ENCODE measurements at places on chromosomes 2 and 18. TPM values are rescaled to one million over a fixed set of nuclear protein-coding genes. Genes with fewer than 3 reads are reported as not detected.

KCNIP3 gene
- 1.7 TPM for total RNA-seq

RAX gene
- total RNA-seq, result not detected

NT5C1B gene
- total RNA-seq, result not detected

C1QL2 gene
- total RNA-seq, result not detected

TUBB6 gene
- total RNA-seq, result 22.0 TPM

SERPINB3 gene
- not detected for total RNA-seq

KIF1A gene
- 51.3 TPM for total RNA-seq

STPG4 gene
- not detected for total RNA-seq

DNA sequence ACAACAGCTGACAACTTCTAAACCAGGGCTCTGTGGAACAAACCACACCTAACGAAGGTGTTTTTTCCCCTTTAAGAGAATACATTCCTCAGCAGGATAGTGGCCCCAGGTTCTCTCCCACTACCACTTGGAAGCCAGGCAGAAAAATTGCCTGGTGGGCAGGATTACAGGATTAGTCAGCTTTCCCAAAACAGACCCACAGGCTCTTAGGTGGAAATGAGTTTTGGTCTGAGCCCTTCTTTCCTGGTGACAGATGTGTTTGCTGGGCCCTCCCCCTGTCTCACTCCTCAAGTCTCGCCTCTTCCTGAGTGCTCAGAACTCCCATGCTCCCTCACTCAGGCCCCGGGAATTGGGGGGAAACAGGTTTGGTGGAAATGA is 139.4 kb upstream of the HAAO start:
- H3K4me1 ChIP-seq, result peaks cover 55% of the 10 kb centered on the region
- no peak overlapping the region for H3K4me3 ChIP-seq
- H3K27ac ChIP-seq, result no peak overlapping the region

DNA sequence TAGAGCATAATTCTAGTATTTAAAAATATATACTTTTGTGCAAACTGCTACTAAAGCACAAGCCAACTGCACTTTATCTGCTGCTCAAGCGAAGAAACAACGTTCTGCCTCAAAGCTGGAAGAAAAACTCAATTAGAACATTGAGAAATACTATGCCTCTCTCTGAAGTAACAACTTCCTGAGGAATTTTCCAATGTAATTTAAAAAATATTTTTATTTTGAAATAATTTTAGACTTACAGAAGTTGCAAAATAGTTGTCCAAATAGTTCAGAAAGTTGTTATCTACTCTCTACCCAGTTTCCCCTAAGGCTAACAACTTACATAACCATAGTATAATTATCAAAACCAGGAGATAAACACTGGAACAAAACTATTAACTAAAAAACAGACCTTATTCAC is 12.3 kb upstream of the POLI start:
- no peak overlapping the region for H3K4me3 ChIP-seq
- peaks cover 6% of the 10 kb centered on the region for H3K4me1 ChIP-seq
- no peaks in the 10 kb centered on the region for H3K27me3 ChIP-seq
- H3K27ac ChIP-seq, result no peak overlapping the region
- H3K36me3 ChIP-seq, result no peaks in the 10 kb centered on the region

GRCh38 chr2:102002228-102002627 is 10.5 kb downstream of the IL1R2 start:
- H3K27ac ChIP-seq, result no peak overlapping the region
- no peaks in the 10 kb centered on the region for H3K36me3 ChIP-seq
- H3K27me3 ChIP-seq, result no peaks in the 10 kb centered on the region
- peaks cover 12% of the 10 kb centered on the region for H3K4me1 ChIP-seq

DNA sequence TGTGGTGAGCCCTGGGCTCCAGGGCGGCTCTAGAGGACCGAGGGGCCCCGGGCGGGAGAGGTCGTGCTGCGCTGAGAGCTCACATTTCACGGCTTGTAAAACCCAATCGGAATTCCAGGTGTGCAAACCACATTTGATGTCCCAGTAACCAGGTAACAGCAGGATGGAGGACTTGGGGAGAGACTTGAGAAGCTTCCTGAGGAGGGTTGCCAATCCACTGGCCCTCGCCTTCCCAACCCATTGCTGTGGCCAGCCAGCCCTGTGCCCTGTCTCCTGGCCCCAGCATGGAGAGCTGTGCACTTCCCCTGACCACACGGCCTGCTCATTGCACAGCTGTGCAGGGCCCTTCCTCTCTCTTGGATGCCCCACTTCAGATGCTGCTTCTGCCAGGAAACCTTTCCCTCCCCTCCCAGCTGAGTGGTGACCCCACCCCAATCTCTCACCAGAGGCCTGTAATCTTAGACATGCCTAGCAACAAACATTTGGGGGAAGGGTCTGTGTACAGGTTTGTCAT is 39.6 kb downstream of the ASB1 start:
- H3K4me3 ChIP-seq, result no peak overlapping the region
- H3K27ac ChIP-seq, result no peak overlapping the region
- no peak for DNase-seq
- H3K36me3 ChIP-seq, result no peaks in the 10 kb centered on the region

GRCh38 chr2:207012461-207012860 is 73.1 kb downstream of the CPO start:
- H3K36me3 ChIP-seq, result no peaks in the 10 kb centered on the region
- H3K4me3 ChIP-seq, result no peak overlapping the region
- no peaks in the 10 kb centered on the region for H3K27me3 ChIP-seq
- no peak for DNase-seq

DNA sequence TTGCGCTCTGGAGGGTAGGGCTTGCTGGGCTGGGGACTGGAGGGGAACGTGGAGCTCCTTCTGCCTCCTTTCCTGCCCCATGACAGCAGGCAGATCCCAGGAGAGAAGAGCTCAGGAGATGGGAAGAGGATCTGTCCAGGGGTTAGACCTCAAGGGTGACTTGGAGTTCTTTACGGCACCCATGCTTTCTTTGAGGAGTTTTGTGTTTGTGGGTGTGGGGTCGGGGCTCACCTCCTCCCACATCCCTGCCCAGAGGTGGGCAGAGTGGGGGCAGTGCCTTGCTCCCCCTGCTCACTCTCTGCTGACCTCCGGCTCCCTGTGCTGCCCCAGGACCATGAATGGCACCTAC is 4.3 kb downstream of the GPR35 start:
- H3K36me3 ChIP-seq, result no peaks in the 10 kb centered on the region
- no peak overlapping the region for H3K4me3 ChIP-seq
- no peaks in the 10 kb centered on the region for H3K4me1 ChIP-seq
- no peak overlapping the region for H3K27ac ChIP-seq

- no peaks in the 10 kb centered on the region for H3K27me3 ChIP-seq
- H3K4me3 ChIP-seq, result no peak overlapping the region
- no peak for DNase-seq
- no peak overlapping the region for H3K27ac ChIP-seq
- H3K36me3 ChIP-seq, result no peaks in the 10 kb centered on the region
Observed at GRCh38 chr18:46179306-46179705, 75.1 kb downstream of the HAUS1 start.

- no peaks in the 10 kb centered on the region for H3K27me3 ChIP-seq
- no peaks in the 10 kb centered on the region for H3K36me3 ChIP-seq
- H3K4me1 ChIP-seq, result no peaks in the 10 kb centered on the region
Observed at GRCh38 chr2:189221811-189222467, 42.4 kb upstream of the COL5A2 start.

DNA sequence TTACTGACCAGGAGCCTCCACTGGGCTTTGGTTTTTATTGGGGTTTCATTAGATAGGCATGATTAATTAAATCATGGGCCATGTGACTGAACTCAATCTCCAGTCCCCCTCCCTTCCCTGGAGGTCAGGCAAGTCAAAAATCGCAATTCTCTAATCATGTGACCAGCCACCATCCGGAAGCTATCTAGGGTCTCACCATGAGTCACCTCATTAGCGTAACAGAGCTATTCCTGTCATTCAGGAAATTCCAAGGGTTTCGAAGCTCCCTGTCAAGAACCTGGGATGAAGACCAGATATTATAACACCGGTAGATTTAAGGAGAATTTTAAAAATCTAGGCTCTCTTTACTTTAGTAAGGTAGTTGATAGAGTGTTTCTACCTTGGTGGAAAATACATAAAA is 180.3 kb upstream of the TCF4 start:
- no peak for DNase-seq
- H3K4me3 ChIP-seq, result no peak overlapping the region
- no peak overlapping the region for H3K27ac ChIP-seq
- no peaks in the 10 kb centered on the region for H3K4me1 ChIP-seq
- H3K27me3 ChIP-seq, result no peaks in the 10 kb centered on the region

GRCh38 chr18:13137670-13138419 is 80.7 kb upstream of the LDLRAD4 start:
- no peaks in the 10 kb centered on the region for H3K4me1 ChIP-seq
- peak; percentile 52 for DNase-seq
- peak overlapping the region; percentile 3 for H3K27ac ChIP-seq
- no peaks in the 10 kb centered on the region for H3K36me3 ChIP-seq
- no peak overlapping the region for H3K4me3 ChIP-seq

DNA sequence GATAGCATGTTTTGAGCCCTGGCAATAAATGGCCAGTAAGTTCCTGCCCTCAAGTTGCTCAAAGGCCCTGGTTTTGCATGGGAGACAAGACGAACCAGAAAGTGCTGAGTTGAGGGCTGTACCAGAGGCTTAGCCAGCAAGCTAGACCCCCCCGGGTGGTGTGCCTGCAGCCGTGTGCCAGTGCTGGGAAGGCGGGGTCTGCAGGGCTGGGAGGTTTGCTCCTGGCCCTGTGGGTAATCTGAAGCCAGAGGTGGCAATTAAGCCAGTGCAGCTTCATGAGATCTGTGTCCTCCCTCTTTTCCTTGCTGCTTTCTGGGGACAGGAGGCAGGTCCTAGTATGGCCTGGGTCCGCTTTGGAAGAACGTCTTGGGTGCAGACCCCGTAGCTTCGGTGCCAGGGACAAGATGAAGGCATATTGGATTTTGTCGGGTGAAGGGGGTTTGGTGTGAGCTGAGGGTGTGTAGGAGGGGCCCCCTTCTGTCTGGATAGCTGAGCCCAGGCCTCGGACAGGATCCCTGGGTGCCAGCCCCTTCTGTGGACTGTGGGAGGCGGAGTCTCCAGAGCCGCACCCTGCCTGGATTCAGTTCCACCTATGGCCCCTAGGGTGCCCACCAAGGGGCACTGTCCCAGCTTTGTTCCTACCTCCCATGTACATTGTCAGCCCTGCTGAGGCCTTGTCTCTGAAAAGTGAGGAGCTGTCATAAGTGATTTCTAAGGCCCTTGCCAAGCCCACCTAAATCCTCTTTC is 15.6 kb downstream of the ATOH8 start:
- DNase-seq, result no peak
- peaks cover 58% of the 10 kb centered on the region for H3K4me1 ChIP-seq

DNA sequence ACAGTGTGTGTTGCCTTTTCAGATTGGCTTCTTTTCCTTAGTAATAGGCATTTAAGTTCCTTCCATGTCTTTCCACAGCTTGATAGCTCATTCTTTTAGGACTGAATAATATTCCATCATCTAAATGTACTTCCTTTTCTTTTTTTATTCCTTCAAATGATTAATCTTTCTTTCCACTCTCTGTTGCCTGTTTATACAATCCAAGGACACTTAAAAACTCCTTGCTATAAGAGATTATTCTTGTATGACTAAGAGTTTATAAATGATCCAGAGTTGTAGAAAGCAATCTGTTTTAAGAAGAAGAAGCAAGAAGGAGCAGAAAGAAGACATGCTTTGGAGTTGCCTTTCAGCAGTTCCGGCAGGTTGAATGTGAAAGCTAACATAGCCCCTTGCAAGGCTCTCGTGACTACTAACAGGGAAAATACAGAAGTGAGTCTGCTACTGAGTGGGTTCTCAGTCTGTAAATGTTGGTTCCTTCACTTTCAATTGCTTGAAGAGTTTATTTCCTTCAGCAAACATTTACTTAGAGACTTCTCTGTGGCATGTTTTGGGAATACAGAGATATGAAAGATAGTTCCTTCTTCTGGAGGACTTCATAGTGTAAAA is 123.0 kb downstream of the PMAIP1 start:
- H3K36me3 ChIP-seq, result no peaks in the 10 kb centered on the region
- no peak for DNase-seq
- no peak overlapping the region for H3K27ac ChIP-seq
- H3K27me3 ChIP-seq, result no peaks in the 10 kb centered on the region
- no peaks in the 10 kb centered on the region for H3K4me1 ChIP-seq
- no peak overlapping the region for H3K4me3 ChIP-seq

- H3K36me3 ChIP-seq, result no peaks in the 10 kb centered on the region
- no peaks in the 10 kb centered on the region for H3K27me3 ChIP-seq
Observed at GRCh38 chr2:109446278-109447131, 167.3 kb downstream of the SEPTIN10 start.

GRCh38 chr2:233832869-233833311 is 21.4 kb downstream of the HJURP start:
- no peaks in the 10 kb centered on the region for H3K4me1 ChIP-seq
- no peaks in the 10 kb centered on the region for H3K36me3 ChIP-seq
- H3K27ac ChIP-seq, result no peak overlapping the region
- no peaks in the 10 kb centered on the region for H3K27me3 ChIP-seq

DNA sequence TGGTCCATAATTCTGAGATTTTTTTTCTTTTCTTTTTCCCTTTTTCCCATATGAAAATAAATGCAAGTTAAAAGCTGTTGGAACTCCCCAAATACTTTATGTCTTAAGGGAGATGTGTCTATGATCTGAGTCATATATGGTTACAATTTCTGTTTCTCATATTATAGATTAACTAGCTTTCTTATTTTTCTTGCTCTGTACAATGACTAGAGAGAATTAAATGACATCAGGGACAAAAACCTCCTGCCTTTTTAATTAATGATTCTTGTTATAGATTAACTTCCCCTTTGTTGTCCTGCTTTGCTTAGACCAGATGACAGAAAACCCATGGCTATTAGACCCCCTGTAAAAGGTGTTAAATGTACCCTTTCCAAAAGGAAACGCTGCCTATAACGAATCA is 643.9 kb upstream of the NXPH2 start:
- no peaks in the 10 kb centered on the region for H3K4me1 ChIP-seq
- DNase-seq, result no peak
- H3K4me3 ChIP-seq, result no peak overlapping the region
- no peaks in the 10 kb centered on the region for H3K36me3 ChIP-seq
- H3K27ac ChIP-seq, result no peak overlapping the region

DNA sequence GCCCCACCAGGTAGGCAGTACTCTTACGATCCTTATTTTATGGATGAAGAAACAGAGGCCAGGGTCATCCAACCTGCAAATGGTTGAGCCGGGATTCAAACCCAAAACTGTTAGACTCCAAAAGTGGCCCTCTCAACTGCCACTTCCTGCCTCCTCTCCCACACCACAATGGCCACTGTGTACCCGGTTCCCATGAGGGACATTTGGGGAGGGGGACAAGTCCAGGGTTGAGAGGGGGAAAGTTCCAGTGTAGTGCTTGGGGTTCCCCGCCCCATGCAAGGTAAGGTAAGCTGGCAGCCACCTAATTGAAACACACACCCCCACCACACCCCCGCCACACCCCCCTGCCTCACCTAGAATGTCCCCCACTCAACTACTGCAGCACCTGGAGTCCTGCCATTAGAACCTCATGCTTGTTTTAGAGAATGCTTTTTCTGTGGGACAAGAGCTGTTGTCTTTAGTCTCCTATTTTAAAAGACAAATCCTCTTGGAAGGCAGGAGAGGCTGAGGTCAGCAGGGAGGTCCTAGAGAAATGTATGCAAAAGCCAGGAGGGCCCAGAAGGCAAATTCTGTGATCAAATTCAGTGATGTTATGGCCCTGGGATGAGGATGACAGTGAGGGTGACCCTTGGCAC is 145.2 kb downstream of the ZFP36L2 start:
- H3K27me3 ChIP-seq, result no peaks in the 10 kb centered on the region
- peak overlapping the region; percentile 71 for H3K27ac ChIP-seq

- H3K4me3 ChIP-seq, result no peak overlapping the region
- H3K27ac ChIP-seq, result no peak overlapping the region
- no peak for DNase-seq
- peaks cover 29% of the 10 kb centered on the region for H3K4me1 ChIP-seq
- no peaks in the 10 kb centered on the region for H3K27me3 ChIP-seq
- no peaks in the 10 kb centered on the region for H3K36me3 ChIP-seq
Observed at GRCh38 chr2:218325566-218326160, 31.0 kb upstream of the CATIP start.
